ENCODE measurements at places on chromosomes 2 and 18.

DNA sequence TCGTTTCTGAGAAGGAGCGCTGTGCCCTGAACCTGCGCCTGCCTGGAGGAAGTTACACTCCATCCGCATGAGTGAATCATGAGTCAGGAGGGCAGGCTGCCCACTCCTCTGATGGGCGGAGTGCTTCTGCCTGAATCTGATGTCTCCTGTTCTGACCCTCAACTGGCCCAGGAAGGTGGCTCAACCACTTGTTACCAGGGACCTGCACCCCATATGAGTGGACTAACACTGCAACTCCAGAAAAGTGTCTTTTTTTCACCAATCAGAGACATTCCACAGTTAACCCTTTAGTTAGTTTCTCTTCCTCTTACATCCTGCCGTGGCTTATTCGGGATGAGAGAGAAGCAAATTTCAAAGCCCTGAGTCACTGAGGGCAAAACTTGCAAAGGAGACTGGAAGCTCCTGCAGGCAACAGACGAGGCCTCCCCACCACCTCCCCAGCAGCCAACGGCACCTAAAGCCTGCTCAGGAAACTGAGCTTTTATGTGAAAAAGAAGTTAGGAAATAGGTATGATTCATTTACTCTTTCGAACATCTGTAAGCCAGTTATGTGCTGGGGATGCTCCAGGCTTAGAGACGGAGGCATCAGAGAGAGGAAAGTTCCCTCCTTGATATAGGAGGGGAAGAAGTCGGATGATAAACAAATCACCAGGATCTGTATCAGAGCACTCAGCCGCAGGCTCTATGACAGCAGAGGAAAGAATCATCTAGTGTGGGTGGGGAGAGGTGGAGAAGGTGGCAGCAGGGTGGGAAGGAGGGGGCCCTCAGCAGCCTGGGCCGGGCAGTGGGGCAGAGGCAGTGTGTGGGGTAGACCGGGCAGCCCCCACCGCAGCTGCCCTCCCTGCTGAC, 30.9 kb downstream of the MBP start:
- peak; percentile 78 for DNase-seq

DNA sequence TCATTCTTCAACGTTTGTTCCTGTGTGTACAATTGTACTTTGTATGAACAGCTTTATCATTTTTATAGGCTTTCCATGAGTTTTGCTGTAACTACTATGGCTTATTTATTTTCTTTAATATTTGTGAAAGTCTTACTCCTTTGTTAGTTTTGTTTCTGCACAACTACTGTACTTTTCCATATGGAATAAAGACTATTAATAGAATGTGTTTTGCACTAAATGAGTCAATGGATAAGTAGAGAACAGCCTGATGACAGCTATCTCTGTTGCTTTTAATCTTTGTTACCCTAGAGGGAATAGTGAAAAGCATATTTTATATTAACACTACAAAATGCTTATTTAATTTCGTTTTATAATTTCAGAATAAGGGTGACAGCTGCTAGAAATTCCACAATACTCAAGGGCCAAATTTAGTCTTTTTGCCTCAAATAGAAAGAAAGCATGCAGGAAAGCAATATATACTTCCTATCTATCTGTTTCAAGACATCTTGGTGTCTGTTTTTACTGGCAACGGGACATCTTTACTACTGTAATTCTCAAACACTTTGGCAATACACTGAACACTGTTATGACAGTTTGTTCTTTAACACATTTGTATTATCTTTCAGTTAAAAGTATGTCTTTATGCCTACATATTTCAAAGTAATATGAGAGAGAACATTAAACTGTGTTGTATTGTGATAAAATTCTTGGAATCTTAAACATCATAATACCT, 53.9 kb downstream of the WDSUB1 start:
- DNase-seq = no peak

- DNase-seq = no peak
These were observed 419.5 kb downstream of the NUP35 start for GRCh38 chr2:183543731-183544130.

DNA sequence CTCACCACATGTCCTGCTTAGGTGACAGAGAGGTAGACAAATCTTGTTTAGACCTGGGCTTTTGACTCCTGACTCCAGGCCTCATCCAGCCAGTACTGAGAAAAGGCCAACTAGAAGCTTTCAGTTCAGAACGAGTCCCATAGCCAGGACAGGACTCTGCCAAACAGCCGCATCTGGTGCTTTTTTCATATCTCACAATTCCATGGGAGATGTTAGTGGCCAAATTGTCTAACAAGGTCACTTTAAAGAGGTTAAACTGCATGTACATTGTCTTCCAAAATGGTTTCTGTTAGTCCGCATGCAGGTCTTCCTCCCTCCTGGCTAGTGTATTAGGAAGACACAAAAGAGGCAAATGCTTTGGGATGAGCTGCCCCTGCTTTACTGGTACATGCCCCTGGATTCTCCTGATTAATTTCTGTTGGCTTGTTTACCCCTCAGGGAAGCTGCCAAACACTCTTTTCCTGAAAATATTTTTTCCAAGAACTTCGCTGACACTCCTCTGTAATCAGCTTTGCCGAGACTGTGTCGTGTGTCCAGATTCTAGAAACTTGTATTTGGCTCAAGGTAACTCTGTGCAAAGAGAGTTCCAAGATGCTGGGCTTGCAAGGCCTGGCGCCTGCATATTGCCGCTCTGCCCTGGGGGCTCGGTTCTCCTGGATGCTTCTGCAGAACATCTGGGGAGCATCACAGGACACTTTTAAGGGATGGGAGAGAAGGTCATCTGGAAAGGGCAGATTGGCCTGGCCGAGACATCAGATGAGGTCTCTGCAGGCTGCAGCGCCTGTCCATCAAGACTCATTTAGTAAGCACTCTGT, 209.2 kb upstream of the APCDD1 start:
- no peak for DNase-seq

GRCh38 chr2:147594038-147594437, 250.8 kb upstream of the ACVR2A start:
- DNase-seq = no peak

DNA sequence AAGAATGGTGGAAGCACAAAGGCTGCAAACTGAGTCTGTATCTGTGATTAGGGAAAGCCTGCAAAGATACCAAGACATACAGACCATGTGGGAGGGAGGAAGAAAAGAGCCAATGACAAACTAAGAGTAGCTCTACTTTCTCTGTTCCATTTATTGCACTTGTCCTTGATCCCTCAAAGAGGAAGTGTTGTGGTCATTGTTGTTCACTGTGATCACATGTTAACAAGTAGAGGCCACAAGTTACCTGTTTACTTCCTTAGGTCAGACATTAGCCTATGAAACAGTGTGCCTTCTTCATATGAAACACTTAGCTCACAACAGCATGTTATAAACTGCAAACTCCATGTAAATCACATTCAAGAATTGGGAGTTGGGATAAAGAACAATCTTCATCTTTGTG, 32.6 kb downstream of the MAP2 start:
- no peak for DNase-seq

DNA sequence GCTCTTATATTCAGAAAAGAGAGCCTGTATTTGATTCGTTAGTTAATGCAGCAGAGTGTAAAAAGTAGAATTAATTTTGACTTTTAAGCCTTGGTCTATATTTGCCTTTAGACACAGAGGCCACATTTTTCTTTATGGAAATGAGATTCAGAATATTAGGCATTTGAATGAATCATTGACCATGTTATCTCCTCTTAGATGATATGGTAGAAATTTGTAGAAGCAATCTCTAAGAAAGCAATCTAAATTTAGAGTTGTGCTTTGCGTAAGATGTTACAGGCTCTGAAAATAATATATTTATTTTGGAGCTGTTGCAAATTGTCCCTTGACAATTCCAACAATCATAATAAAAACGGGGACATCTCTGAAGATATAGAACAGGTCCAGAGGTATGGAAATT, 68.3 kb upstream of the ST6GAL2 start:
- DNase-seq = no peak

- DNase-seq = no peak
These were observed 63.5 kb upstream of the CNTNAP5 start for GRCh38 chr2:123961576-123961975.

GRCh38 chr2:189504238-189504637, 63.0 kb downstream of the WDR75 start:
- DNase-seq = no peak

DNA sequence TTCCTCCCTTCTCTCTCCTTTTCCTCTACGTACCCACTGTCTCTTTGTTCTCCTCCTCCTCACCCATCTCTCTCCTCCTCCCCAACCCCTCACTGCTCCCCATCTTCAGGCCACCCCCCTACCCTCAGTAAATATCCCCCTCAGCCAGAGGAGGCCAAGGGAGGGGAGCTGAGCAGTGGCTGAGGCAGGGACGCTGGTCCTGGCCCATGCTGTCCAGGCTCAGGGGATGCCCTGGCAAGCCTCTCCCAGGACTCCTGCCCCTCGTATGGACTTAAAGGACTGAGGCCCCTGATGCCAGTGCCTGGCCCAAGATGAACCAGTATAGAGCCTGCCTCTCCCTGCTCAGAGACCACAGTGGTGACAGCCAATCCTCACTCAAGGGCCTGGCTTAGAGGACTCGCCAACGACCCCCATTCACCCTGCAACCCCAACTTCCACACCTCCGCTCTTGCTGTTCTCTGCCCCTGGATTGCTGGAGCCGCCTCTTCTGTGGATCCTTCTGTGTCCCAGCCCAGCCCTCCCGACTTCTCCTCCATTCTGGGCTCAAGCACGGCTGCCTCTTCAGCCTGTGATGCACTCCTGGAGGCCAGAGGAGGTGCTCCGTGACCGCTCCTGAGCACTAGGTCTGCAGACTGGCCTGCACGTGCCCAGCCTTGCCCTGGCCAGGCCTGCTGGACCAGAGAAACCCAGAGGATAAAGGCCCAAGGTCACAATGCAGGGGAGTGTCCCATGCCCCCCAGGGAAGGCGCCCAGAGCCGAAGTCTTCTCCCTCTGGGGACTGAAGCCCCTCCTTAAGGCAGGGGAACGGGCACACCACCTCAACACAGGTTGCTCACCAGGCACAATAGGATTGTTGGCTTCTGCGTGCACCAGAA, 9.5 kb upstream of the DUSP2 start:
- DNase-seq = peak; percentile 33

DNA sequence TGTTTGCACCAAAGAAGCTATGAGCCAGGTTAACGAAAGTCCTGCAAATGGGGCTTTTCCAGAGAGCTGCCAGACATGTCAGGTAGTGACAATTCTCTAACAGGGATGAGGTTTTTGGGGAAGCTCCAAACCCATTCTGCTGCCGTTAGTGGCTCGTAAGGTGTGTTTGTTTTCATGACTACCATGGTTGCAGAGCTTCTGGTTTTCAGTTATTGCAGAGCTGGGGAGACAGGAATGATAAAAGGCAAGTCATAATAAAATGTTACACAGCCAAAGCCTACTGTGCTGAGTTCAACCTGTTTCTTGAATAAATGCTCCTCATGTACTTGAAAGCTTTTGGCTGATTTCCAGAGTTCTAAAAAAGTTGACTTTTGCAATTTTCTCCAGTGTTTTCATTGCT, 209.2 kb upstream of the STK17B start:
- DNase-seq = no peak

DNA sequence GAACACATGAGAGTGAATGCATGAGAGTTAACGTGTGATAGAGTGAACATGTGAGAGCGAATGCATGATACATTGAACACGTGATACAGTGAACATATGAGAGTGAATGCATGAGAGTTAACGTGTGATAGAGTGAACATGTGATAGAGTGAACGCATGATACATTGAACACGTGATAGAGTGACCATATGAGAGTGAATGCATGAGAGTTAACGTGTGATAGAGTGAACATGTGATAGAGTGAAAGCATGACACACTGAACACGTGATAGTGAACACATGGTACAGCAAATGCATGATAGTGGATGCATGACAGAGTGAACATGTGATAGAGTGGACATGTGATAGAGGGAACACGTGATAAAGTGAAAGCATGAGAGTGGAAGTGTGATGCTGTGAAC, 517.9 kb downstream of the EIPR1 start:
- no peak for DNase-seq

GRCh38 chr18:21693322-21693721, 11.3 kb downstream of the ABHD3 start:
- DNase-seq = no peak

GRCh38 chr18:60675801-60676200, 303.2 kb upstream of the MC4R start:
- DNase-seq = no peak

DNA sequence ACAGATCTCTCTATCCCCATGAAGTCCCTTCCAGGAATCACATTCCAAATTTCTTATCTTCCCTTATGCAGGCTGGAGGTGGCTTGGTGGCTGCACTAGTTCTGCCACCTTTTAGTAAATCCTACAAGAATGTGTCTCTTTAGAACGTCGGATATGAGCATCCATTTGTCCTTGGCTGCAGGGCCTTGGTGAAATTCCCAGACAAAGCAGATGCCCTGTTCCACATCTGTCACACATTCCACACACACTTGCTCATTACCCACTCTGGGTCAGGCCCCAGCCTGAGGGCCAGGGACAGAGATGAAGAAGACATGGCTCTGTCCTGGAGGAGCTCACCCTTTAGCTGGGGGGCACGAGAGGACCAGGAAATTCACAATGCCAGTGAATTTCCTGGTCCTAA, 31.2 kb upstream of the GPR17 start:
- DNase-seq = no peak

DNA sequence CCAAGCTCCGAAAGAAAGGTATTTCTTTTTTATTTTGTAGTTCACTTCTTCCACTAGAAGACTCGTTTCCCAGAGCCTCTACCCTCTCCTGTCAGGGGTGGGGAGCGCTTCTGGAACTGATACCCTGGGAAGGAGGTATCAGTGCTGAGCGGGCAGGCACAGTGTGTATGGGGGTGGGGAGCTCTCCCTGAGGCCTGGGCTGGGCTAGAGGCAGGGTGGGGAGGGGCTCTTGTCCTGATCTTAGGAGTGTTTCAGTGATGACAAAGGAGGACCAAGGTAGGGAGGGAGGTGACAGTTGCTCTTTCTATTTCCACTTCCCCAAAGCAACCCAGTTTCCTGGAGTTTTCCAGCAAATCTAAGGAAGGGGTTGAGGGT, 65.4 kb downstream of the ARHGAP25 start:
- DNase-seq = no peak

GRCh38 chr2:63893163-63893562, 51.5 kb downstream of the UGP2 start:
- no peak for DNase-seq

DNA sequence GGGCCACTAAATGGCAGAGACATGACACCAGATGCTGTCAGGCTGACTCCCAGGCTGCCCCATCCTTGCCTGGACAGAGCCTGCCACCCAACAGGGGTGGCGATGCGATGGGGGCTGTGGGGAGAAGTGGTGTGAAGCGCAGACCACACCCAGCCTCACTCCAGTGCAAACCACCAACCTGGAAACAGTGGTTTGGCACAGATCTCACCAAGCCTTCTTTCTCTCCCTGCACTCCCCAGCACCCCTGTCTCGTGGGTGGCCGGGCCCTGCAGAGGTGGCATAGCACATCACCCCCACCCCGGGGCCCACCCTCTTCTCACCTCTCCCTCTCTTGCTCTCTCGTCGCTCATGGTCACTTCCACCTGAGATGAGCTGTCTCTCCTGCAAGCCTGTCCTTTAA, 32.6 kb downstream of the CIB4 start:
- peak; percentile 27 for DNase-seq

DNA sequence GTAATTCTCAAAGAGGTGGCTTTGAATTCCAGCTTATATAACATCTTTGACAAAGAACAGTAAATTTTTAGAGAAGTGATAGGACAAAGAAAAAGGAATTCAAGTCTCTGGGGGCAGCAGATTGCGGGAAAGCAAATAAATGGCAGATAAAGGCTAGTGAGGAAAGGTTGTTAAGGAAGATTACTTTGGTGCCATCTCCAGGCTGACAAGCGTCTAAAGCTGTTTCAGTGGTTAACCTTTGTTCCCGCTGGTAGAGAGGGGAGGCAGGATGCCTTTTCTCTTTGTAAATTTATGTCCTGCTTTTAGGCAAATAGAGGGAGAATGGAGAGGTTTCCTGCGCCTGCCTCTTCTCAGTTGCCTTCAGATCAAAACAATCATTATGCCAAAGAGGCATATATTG, 431.2 kb upstream of the CHST9 start:
- DNase-seq = no peak
